ENCODE measurements at places on chromosomes 2 and 18.

DNA sequence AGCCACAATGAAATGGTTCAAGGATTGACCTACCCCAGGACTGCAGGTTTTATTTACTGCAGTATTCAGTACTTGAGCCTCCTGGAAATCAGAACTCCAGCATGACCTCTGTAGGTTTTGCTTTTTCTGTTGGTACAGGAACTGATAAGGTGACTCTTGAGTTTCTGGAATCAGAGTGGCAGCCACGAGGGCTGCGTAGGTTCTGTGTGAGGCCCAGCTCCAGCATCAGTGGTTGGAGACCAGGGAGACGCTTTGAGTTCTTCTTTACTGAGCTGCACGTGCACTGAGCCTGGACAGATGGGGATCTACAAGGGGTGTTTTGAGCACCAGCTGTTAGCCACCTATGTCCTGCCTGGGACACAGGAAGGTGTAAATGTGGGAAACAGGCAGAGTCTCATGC is 222.7 kb upstream of the EPAS1 start:
- DNase-seq = no peak

GRCh38 chr2:160687629-160688028 is 194.0 kb upstream of the RBMS1 start:
- no peak for DNase-seq

- no peak for DNase-seq
Observed at GRCh38 chr18:501406-501714, 859 bp upstream of the COLEC12 start.

GRCh38 chr2:227817850-227818674 is 4.4 kb downstream of the CCL20 start:
- no peak for DNase-seq

DNA sequence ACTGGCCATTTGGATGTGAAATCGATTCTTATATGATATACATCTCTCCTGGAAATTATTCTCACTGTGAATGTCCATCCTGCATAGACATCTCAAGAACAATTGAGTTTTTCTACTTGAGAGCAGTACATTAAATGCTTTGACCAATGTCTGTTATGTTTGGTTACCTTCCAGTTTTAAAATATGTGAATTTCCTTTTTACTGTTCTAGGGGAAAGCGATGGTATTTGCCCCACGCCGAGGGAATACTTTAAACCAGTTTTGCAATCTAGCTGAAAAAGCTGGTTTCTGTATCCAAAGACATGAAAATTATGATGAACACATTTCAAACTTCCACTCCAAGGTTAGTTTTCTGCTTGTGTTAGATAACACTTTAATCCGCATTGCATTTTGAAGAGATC is 175.3 kb upstream of the SIX3 start:
- DNase-seq = no peak

GRCh38 chr2:46254474-46254873 is 42.7 kb upstream of the EPAS1 start:
- no peak for DNase-seq

GRCh38 chr2:120419073-120419472 is 73.1 kb downstream of the INHBB start:
- DNase-seq = no peak

DNA sequence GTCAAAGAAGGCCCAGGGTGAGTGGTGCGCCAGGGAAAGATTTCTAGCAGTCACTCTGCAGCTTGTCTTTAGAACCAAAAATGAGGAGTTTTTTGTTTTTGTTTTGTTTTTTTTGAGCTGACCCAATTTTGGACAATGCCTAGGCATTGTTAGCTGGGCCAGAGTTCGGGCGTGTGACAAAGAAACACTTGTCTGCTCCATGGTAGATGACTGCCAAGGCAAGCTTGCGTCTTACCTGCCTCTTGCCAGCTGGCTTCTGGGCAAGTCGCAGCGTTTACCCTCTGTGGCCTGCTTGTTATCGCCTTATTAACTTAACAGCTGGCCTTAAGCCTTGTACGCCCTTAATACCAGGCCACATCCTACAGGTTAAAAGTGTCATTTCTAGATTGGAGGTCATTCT is 114.3 kb downstream of the GALNT1 start:
- DNase-seq = peak; percentile 37

GRCh38 chr2:69177785-69178636 is 165.0 kb downstream of the ANTXR1 start:
- DNase-seq = peak; percentile 48
